ENCODE measurements at places on chromosomes 6 and 20.

DNA sequence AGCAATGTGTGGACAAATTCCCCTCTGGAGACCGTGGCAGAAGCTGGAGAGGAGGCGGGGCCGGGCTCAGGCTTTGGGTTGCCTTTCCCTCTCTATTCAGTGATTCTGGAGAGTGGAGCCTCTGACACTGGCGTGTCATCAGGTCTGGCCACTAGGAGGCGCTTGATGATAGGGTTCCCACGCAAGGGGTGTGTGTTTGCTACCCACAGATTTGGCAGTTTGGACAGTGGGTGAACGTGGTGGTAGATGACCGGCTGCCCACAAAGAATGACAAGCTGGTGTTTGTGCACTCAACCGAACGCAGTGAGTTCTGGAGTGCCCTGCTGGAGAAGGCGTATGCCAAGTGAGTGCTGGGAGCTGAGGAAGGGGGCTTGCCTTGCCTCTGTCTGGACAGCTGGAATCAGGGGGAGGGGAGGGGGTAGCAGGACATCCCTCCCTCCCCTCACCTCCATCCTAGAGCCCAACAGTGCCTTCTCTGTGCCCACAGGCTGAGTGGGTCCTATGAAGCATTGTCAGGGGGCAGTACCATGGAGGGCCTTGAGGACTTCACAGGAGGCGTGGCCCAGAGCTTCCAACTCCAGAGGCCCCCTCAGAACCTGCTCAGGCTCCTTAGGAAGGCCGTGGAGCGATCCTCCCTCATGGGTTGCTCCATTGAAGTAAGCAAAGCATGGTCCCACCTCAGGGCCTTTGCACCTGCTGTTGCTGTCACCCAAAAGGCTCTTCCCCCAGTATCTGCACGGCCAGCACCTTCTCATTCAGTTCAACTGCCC lies 14.3 kb downstream of the CAPN11 start:
- peak; percentile 60 for DNase-seq

- no peak for DNase-seq
These were observed 59.9 kb downstream of the PLAGL1 start for GRCh38 chr6:143948208-143948607.

DNA sequence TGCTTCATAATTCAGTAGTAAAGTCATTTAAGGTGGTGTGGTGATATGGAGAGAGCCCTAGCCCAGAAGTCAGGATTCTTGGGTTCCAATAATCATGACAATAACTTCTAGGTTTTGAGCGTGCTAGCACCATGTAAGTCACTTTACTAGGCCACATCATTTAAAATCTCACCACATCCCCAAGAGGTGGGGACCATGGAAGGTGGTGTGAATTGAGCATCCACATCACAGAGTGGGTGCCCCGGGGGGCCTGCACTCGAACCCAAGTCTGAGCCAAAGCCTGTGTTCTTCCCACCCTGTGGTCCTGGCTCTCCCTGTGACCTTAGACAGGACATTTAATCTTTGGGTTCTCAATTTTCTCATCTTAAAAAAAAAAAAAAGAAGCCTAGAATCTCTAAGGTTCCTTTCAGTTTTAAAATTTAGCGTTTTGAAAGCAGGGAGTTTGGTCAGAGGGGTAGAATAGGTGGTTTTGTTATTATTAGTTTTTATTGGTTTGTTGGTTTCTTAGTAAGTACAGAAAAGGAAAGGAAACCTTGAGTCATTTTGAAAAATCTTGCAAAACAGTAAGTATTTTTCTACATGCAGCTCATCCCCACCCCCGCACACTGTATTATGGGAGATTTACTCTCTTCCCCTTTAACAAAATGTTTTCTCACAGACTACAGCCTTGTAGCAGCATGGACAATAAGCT lies 26.4 kb downstream of the ARMC2 start:
- peak; percentile 83 for DNase-seq

GRCh38 chr20:1993986-1994385 lies at the start of gene PDYN:
Gene PDYN (minus strand): TSS chr20:1994058. CDS start chr20:1983084, 10,974 bp downstream.
- DNase-seq, result no peak

- no peak for DNase-seq
These were observed 80.5 kb upstream of the AGPAT4 start for GRCh38 chr6:161354276-161354840.

GRCh38 chr6:291204-291696 lies 1.0 kb upstream of the DUSP22 start:
- no peak for DNase-seq

GRCh38 chr20:55586610-55587009 lies 418.7 kb downstream of the CBLN4 start:
- DNase-seq, result no peak

- peak; percentile 41 for DNase-seq
These were observed 79.4 kb upstream of the SCAF8 start for GRCh38 chr6:154653853-154654252.

GRCh38 chr6:18053078-18053477 lies 65.6 kb upstream of the KIF13A start:
- DNase-seq, result peak; percentile 33

DNA sequence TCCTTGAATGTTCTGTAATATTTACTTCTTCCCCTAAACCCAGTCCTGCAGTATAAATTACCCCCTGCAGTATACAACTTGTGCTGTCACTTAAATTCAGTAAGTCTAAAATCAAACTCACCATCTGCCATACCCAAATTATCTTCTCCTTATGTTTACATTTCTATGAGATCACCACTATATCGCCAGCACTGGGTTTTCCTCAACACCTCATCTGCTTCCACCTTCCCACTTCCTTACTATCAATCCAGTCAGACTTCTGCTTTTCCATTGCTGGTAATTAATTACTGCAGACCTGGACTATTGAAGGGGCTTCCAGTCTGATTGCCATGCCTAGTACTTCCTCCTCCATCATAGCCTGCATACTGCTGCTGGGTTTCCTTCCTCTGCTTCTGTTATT lies 15.2 kb downstream of the EFHC1 start:
- DNase-seq, result no peak

GRCh38 chr20:47502271-47503239 lies 868 bp downstream of the NCOA3 start:
- no peak for DNase-seq

DNA sequence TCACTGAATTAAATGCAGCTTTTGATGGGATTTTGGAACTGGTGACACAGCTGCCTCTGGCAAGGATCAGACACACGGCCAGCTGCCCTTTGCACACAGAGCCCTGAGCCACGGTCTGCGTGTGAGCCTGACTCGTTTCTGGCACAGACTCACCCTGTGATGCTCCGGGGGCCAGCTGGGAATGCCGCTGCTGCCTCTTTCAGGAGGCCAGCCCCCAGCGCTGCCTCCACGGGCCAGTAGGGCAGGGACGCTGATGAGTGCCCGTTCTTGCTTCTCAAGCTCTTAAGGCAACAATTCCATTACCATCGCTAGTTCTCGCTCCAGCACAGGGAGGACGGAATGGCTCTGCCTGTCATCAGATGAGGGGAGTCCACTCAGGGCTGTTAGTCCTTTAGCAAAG lies 61.6 kb downstream of the IRF4 start:
- DNase-seq, result peak; percentile 34

DNA sequence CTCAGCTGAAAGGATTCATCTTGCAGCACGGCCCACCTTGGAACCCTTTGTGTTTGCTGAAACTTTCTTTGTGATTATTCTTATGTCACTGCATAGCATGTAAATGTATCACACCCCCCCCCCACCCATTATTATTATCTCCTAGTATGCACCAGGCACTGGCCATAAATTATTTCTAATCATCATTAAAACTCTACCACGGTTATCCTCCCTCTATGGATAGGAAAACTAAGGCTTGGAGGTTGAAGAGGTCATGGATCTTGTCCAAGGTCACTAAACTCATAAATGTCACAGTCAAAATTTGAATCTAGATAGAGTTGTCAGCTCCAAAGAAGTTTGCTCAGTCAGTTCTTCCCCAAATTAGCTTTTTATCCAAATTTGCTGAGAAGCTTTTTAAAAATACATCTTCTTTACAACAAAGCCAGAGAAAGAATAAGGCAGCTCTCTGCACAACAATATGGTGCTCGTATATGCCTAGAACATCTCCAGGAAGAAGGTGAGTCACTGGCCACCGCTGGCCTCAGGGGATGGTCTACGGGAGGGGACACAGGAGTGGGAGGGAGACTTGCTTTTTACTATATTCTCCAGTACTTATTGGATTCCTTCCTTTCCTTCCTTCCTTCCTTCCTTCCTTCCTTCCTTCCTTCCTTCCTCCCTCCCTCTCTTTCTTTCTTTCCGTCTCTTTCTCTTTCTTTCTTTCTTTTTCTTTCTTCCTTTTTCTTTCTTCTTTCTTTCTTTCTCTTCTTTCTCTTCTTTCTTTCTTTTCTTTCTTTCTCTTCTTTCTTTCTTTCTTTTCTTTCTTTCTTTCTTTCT lies 134.5 kb downstream of the VEGFA start:
- no peak for DNase-seq

GRCh38 chr6:11650025-11650696 lies 112.6 kb downstream of the TMEM170B start:
- DNase-seq, result no peak

DNA sequence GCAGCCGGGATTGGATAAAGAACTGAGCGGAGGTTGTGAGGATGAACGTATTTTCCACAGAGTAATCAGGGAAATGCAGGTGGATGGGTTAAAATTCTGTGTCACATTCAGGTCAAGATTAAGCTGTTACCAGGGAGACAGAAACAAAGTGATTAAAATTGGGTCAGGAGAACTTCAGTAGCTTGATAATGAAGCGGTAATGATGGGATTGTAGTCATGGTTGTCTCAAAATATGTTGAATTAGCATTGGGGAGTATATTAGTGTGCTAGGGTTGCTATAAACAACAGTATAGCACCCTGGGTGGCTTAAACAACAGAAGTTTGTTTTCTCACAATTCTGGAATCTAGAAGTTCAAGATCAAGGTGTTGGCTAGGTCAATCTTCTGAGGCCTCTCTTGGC lies 155.5 kb downstream of the GJA1 start:
- no peak for DNase-seq

GRCh38 chr20:1005452-1006027 lies 3.4 kb upstream of the RSPO4 start:
- DNase-seq, result no peak

GRCh38 chr6:144232176-144232831 lies 52.8 kb upstream of the UTRN start:
- DNase-seq, result no peak

DNA sequence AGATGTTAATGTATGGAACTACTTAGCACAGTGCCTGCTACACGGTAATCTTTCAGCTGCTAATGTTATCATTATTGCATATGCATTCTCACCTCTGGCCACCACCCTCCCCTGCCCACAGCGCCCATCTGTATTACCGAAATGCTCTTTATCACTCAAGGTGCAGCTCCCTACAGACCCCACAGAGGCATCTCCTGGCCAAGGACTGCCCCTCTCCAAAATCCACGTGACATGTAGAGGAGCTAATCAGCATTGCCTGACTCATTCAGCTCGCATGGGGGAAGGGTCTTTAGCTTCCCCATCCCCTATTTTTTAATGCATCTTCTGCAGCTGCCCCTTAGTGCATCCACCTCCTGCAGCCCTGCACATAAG lies 41.8 kb downstream of the SLC22A23 start:
- no peak for DNase-seq

GRCh38 chr6:36986704-36987047 lies 680 bp upstream of the MTCH1 start:
- no peak for DNase-seq

GRCh38 chr20:63658749-63659187 lies 656 bp downstream of the RTEL1 start:
- DNase-seq, result peak; percentile 27

DNA sequence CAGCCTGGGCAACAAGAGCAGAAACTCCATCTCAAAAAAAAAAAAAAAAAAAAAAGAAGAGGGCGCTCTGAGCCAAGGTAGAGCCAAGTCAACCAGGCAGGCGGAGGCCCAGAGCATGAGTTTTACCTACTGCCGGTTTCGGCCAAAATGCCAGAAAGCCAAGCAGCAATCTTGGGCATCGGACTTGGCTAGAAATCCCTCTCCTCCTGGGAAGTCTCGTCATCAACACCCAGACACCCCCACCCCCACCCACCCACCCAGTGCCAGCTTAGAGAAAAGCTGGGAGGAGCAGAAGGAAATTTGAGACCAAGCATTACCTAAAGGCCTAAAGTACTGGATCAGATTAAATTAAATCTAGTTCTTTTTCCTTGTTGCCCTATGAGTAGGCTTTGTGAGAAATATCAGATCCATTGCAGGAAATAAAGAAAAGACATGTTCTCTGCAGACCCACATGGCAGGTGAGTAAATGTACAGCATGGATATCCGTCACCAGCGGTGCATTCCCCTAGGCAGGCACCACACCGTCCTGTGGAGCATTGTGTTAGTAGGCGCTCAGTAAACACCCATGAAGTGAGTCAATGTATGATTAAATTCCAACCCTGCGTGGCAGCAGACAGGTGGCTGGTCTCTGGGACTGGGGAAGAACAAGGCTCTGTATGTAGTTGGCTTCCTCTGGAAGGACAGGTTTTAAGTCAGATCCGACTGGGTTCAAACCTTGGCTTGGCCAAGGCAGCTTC lies 21.0 kb downstream of the RIPOR3 start:
- DNase-seq, result no peak

DNA sequence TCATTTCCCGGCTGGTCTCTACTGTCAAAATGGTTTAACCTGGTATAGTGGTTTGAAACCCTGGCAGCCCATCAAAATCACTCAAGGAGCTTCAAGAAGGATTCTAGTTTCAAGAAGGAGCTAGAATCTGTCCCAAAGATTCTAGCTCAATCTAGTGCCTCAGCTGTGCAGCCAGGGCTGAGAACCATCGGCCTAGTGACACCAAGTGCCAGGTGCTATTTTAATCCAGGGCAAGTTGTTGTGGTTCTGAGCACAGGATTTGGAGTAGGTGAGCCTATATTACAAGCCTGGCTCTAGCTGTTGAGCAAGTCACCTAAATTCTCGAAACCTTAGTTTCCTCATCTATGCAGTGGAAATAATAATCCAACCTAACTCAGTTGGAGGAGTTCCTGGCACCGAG lies 3.7 kb downstream of the MOCS1 start:
- no peak for DNase-seq

DNA sequence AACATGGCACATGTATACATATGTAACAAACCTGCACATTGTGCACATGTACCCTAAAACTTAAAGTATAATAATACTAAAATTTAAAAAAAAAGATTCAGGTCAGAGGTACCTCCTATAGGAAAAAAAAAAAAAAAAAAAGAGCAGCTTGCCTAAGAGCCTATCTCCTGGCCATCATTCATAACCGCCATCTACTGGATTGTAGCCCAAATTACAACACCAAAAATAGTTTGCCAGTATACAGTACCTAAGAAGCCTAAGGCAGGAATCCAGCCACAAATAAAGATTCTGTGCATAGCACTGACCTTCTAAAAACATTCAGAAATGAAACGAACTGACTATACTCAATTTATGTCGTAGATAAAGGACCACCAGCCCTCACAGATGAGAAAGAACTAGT lies 438.4 kb upstream of the ADGRB3 start:
- no peak for DNase-seq

- no peak for DNase-seq
These were observed 97.0 kb downstream of the RAMACL start for GRCh38 chr6:166489301-166490155.

DNA sequence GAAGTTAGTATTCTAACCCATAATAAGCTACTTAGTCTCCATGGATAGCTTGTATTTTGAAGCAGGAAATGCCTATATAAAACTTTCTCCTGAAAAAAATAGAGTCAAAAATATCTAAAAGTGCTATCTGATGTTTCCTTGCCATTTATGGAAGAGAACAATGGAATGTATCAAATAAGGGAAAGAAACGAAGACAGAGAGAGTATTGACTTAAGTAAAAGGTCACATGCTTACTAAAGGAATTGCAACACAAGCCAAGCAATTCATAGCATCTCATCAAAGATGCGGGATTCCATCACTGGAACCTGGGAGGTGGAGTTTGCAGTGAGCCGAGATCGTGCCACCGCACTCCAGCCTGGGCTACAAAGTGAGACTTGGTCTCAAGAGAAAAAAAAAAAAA lies 112.9 kb upstream of the DTNBP1 start:
- no peak for DNase-seq

GRCh38 chr20:23156170-23156841 lies 70.2 kb upstream of the CD93 start:
- DNase-seq, result peak; percentile 79
